ENCODE measurements at places on chromosomes 13 and 19. TPM values are rescaled to one million over a fixed set of nuclear protein-coding genes. Genes with fewer than 3 reads are reported as not detected.

GRCh38 chr19:48804496-48804895 is 6.3 kb downstream of the BCAT2 start:
- DNase-seq: no peak
- H3K36me3 ChIP-seq: no peaks in the 10 kb centered on the region
- H3K4me1 ChIP-seq: no peaks in the 10 kb centered on the region
- H3K27ac ChIP-seq: no peak overlapping the region
- no peak overlapping the region for H3K4me3 ChIP-seq
- no peaks in the 10 kb centered on the region for H3K27me3 ChIP-seq

GRCh38 chr19:48396016-48396823 is 2.8 kb downstream of the GRIN2D start:
- no peaks in the 10 kb centered on the region for H3K27me3 ChIP-seq
- DNase-seq: no peak
- peaks cover 9% of the 10 kb centered on the region for H3K4me1 ChIP-seq
- no peak overlapping the region for H3K27ac ChIP-seq
- no peaks in the 10 kb centered on the region for H3K36me3 ChIP-seq

DNA sequence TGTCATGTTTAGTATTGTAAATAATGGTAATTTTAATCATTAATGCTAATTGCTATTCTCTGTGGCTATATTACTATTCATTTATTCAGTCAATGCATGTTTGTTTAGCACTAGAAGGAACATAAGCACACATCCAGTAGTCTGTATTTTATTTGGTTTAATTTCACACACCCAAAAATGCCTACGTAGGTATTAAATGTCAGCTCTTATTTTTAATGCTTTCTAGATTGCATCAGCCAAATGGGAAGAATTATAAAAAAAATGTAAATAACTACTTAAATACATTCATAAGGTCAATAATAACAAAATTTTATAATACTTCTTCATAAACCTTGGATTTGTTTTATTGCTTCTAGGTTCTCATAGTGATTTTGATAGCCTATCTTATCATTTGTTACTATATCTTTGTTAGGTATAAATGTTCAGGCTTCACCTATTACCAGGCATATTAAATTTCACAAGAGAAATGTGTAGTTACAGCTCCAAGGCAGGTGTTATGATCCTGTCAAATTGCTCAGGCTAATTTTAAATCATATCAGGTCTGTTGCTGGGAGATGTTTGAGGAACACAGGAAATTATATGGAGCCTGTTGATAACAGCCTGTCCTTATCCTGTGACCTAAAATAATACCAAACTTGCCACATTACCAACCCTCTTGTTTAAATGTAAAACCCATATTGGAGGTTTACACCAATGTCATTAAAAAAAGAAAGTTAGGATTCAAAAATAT is 34.4 kb downstream of the ITGBL1 start:
- no peaks in the 10 kb centered on the region for H3K4me1 ChIP-seq
- H3K36me3 ChIP-seq: no peaks in the 10 kb centered on the region
- no peaks in the 10 kb centered on the region for H3K27me3 ChIP-seq
- H3K4me3 ChIP-seq: no peak overlapping the region
- DNase-seq: no peak

GRCh38 chr13:80695841-80696240 is 354.9 kb upstream of the SPRY2 start:
- no peak for DNase-seq
- no peaks in the 10 kb centered on the region for H3K27me3 ChIP-seq
- no peaks in the 10 kb centered on the region for H3K4me1 ChIP-seq
- H3K27ac ChIP-seq: no peak overlapping the region

GRCh38 chr19:39224910-39225309 is 19.9 kb downstream of the IFNL3 start:
- H3K4me3 ChIP-seq: no peak overlapping the region
- H3K27ac ChIP-seq: no peak overlapping the region
- H3K27me3 ChIP-seq: no peaks in the 10 kb centered on the region
- no peak for DNase-seq
- no peaks in the 10 kb centered on the region for H3K4me1 ChIP-seq

Gene ERICH4
- total RNA-seq: not detected

Gene PGLYRP2
- total RNA-seq: not detected

Data from lung (tissue), 17 donors.